NCI-H1092 treated with DMSO at 0.1 percent for 48 hours (cell line): ENCODE measurements at places on chromosomes 11 and 22.

GRCh38 chr11:95692526-95693260 is 96.9 kb downstream of the FAM76B start:
- DNase-seq: no peak

DNA sequence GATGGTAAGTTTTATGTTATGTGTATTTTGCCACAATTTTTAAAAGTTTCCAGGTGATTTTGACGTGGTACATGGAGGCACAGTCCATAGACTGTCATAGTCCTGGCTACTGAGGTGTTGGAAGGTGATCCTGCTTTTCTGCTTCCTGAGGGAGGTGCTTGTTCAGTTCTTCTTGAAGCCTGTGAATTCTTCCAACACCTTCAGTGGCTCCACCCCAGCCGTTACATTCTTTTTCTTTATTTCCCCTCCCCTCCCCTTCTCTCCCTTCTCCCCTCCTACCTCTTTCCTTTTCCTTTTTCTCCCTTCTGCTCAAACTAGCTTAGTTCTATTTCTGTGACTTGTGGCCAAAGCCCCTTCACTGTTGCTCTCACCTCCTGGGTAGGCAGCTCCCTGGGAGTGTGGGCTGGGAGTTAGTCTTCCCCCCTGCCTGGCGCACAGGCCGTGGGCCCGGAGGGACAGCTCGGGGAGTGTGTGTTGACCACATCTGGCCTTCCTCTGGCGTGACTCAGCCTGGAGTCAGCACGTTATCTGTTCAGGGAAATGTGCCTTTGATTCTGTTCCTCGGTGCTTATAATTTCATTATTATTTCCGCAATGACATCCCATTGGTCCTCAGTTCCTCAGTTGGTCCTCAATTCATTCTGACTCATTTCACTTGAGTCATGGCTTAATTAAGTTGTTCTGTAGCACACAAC is 566.2 kb downstream of the TBC1D22A start:
- DNase-seq: no peak

GRCh38 chr11:44632466-44633123 is 67.1 kb downstream of the CD82 start:
- no peak for DNase-seq

GRCh38 chr22:44218071-44218470 is 37.3 kb downstream of the PARVG start:
- DNase-seq: no peak

DNA sequence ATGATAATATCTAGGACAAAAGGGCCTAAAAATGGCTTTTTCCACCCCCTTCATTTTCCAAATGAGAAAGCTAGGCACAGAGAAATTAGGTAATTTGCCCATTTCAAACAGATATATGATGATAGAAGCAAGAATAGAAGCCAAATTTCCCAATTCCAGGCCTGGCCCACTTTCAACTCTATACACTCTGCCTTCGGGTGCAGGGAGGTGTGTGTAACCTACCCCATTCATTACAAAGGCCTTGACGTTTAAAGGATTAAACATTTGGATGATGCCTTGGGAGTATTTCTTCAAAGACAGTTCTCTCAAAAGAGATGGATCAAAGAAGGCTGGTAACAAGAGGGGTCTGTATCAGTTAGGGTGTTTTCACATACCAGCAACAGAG is 134.1 kb downstream of the CCDC34 start:
- peak; percentile 55 for DNase-seq

DNA sequence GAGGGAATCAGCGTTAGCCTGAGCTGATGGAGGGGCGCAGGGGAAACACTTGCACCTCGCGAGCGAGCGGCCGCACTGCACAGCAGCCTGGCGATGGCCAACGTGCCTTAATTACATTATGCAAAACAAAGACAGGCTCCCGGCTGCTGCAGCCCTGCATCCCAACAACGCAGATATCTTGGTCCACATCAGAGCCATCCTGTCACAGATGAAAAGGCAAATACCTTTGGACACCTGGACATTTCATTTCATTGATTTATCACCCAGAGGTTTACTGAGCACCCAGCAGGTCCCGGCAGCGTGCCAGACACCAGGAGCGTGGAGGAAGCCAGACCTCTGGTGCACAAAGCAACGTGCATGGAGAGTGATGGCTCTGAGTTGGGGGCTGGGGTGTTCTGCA is 843.0 kb downstream of the TBC1D22A start:
- no peak for DNase-seq

- no peak for DNase-seq
Measured at GRCh38 chr11:134215836-134216235, 7.9 kb downstream of the NCAPD3 start.

- DNase-seq: no peak
Measured at GRCh38 chr22:30175690-30176288, 70.8 kb downstream of the LIF start.

DNA sequence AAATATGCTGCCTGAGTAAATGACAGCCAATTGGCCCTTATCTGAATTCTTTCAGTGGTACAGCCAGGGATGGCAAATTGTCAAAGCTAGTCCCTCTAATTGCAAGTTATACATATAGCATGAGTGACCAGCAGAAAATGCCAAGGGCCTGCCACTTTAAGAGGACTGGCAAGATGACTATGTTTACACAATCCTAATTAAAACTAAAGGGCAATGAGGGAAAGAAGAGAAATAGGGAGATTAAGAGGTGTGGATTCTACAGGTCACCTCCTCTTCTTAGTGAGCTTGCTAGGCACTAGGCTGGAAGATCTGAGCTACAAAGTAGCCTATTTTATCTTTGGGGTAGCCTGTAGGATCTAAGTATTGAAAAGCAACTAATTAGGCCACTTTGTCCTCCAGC is 13.5 kb downstream of the NUMA1 start:
- no peak for DNase-seq

GRCh38 chr22:25942856-25943411 is 200.9 kb downstream of the MYO18B start:
- DNase-seq: peak; percentile 99

DNA sequence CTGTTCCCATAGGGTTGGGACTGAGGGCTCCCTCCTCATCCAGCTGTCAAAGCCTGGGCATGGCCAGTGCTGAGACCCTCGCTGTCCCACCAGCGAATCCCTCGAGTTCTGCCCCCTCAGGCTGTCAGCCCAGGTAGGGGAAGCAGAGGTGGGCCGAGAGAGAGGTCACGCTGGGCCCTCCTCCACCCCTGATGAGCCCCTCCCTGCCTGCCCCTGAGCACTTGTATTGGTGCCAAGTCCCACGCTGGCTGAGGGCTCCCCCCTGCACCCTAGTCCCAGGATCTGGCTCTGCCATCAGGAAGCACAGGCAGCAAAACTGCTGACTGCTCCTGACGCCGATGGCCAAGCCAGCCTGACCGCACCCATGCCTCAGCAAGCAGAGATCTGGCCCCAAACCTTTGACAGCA is 3.3 kb downstream of the PRR33 start:
- no peak for DNase-seq

GRCh38 chr11:33540427-33540826 is 160.2 kb downstream of the C11orf91 start:
- DNase-seq: no peak
